NCI-H446 treated with DMSO at 0.1 percent for 48 hours (cell line): ENCODE measurements at places on chromosomes 2 and 18.

GRCh38 chr2:28977176-28977875 lies 3.8 kb upstream of the TOGARAM2 start:
- DNase-seq = no peak

DNA sequence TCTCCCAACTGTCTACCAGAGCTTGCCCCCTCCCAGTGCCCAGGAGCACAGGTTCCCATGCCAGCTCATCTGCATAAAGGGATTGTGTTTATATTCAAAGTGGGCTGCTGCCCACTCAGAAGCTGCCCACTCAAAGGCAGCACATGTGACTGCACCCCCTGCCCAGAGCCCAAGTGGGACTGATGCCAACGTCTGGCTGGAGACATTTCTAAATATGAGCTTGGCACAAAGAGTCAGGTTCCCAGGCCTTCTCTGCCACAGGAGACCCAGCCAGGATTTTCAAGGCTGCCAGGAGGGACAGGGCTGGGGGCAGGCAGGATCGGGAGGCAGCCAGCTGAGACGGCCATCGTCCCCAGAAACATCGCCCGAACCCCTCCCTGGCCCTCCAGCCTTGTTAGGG lies 67.1 kb downstream of the ZBTB7C start:
- peak; percentile 86 for DNase-seq

DNA sequence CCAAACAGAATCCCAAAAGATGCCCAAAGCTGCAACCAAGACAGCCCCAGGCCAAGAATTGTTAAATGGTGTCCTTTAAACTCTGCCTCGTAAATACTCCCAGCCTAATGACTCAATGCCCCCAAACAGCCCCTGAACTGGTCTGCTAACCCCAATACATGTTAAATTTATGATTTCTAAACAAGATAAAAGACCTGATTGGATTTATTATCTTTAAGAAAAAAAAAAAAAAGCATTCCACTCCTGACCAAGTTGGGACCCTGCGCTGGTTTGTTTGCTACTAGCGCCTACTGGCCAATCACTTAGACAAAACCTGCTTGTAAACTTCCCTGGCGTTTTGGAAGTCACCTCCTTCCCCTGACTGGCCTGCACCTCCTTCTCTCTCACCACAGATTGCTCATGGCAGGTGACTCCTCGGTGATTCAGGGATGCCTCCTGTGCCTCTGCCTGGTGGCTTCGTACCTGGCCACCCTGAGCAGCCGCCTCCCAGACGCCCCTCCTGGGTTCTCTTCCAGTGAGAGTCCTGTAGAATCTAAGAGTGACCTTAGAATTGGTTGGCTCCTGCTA lies 121.3 kb downstream of the BCL11A start:
- DNase-seq = no peak

- no peak for DNase-seq
Observed at GRCh38 chr2:56687169-56687568, 503.4 kb downstream of the CCDC85A start.

GRCh38 chr2:214156971-214157370 lies 253.9 kb upstream of the VWC2L start:
- DNase-seq = no peak

DNA sequence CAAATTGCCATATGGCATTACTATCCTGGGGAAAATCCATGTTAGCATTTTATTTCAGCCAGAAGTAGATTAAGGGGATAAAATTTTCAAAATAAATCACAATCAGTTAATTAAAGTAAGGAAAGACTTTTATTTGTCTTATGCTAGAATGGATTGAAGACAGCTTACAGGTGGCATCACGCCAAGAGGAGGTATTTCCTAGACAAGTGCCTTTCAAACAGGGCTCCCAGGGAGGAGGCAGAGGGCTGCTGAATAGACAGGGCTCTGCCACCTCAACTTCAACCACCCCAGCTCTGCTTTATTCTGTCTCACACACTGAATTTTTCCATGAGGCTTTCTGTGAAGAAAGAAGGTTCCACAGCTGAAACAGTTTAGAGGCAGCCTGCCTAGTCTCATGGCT lies 12.2 kb downstream of the CCDC68 start:
- DNase-seq = no peak

DNA sequence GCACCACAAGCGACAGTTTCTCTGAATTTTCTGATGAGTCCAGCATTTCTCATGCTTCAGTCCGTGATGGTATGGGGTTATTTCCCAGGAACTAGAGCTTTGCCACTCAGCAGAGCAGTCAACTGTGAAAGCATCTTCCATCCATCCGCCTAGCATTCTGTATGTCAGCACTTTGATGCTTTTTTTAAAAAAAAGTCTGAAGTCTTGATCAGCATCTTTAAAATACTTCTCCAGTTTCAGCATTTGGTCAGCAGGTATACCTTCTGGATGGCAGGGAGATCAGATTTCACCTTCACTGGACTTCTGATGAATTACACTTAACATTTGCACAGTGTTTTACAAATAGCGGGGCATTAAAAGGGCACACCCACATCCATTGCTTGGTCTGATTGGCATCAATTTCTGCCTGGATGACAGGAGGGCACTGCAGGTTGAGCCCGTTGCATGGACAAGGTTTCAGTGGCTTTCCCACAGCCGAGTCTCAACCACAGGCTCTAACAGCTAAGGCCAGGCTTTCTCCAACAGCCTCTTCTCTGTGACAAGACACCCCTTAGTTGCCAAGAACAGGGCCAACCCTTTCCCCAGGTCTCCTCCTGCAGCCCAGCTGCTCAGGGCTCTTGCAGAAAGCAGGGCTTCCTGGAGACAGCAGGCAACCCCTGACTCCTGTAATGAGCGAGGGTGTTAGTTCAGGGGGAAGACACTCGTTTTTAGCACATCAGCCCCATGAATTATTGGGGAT lies 54.0 kb downstream of the EMILIN2 start:
- no peak for DNase-seq

DNA sequence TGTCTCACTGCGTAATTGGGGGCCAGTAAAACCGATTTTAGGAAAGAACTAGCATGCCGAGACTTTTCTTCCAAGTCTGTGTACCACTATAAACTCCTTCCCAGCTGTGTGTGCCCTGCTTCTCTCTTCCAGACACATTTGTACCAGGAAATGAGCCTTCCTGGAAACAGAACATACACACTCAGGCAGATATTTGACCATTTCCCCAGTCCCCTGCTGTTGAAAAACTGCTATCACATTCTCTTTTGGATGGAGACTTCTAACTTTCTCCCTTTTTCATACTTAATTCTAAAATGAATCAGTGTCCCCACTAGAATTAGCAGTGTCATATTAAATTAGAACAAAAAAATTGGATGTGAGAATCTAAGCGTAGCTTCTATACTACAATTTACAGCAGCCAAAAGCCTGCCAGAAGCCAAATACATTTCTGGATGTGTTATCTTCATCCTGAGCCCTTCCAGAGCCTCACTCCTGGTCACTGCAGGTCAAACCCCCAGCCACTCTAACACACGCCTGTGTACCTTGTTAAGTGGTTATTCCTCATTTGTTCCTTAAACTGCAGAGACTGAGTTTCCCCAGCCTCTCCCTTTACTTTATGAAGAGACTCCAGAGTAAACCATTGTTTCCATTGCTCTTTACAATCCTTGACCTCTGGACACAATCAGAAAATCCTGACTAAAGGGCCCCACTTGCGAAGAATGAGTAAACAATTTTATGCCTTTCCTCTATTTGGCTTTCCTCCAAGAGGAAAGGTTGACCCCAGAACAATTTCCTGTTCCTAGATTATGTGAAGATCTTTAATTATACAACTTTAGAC lies 20.4 kb downstream of the DSG4 start:
- DNase-seq = no peak

DNA sequence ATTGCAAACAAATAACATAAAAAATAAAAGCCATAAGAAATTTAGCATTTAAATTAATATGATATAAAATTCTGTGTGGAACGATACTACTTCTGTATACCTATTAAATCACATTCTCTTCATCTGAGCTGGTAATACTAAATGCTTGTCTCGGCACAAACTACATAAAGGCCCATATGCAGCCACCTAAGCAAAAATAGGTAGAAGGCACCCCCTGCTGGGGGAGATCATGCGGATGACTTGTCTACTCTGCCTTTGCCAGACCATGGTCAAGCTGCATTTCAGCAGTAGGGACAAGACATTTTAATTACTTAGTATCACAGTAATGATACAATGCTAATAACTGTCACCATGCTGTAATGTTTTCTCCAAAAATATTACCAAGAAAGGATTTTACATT lies 108.0 kb downstream of the CDH19 start:
- peak; percentile 59 for DNase-seq

- DNase-seq = peak; percentile 1
Observed at GRCh38 chr2:139217641-139218040, 437.5 kb upstream of the NXPH2 start.

- no peak for DNase-seq
Observed at GRCh38 chr2:147181351-147182029, 663.3 kb upstream of the ACVR2A start.

GRCh38 chr2:42756966-42757513 lies 6.9 kb downstream of the OXER1 start:
- no peak for DNase-seq

GRCh38 chr2:11482473-11483035 lies 16.6 kb upstream of the E2F6 start:
- no peak for DNase-seq

GRCh38 chr2:25814681-25815080 lies 63.6 kb downstream of the ASXL2 start:
- no peak for DNase-seq

DNA sequence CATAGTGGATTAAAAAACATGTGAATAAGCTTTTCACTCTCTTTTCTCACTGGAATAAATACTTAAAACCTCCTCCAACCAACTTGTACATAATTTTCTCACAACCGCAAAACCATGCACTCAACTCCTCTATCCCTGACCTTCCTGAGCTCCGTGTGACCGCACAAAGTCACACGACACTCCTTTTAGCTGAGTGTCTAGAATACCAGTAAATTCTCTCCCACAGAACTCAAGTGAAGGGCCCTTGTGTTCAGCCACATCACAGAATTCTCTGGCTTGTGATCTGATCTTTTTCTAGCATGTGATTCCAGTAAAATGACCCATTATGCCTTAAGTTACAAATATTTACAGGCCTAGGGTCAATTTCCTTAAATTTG lies 91.2 kb upstream of the ARL4C start:
- no peak for DNase-seq

- DNase-seq = no peak
Observed at GRCh38 chr2:237968048-237968862, 1.4 kb downstream of the UBE2F start.

DNA sequence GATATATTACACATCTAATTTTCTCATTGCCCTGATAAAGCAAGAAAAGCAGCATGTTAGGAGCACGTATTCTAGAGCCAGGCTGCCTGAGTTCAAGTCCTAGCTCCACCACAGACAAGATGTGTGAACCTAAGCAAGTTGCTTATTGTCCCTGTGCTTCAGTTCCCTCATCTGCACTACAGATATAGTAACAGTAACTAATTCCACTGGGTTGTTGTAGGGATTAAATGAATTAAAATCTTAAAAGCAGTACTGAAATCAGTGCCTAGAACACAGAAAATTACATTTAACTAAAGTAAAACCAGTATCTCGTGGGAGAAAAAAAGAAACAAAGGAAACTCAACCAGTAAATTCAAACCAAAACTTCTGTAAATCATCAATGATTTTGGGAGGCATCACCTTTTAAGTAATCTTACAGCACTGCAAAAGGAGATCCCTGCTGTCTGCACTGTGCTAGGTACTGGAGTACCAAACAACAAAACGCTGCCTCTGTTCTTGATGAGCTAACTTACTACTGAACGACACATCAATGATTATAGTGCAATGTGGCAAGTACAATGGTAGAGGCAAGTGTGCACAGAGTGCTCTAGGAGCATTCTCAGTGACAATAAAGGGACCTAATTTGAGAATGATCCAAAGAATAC lies 7.9 kb downstream of the MAP3K2 start:
- DNase-seq = no peak

DNA sequence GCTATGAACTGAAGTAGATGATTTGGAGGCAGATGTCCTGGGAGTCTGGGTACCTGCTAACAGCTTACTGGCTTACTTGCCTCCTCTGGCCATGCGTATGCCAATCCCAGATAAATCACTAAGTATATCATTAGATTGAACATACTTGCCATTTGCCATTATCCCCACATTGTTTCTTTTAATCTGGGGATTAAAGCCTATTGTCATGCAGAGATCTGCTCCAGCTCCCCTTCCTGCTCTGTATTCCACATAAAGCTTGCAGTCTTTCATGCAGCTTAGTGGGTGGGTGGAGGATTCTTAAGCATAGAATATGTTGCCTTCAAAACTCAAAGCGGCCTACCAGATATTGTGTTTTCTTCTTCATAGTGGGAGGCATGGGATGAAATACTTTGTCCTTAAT lies 311.8 kb upstream of the MMADHC start:
- DNase-seq = no peak

GRCh38 chr2:236341067-236341466 lies 76.9 kb upstream of the ASB18 start:
- no peak for DNase-seq

GRCh38 chr2:23200068-23200786 lies 184.8 kb upstream of the KLHL29 start:
- DNase-seq = no peak

- DNase-seq = no peak
Observed at GRCh38 chr2:128793404-128793803, 474.7 kb upstream of the HS6ST1 start.

DNA sequence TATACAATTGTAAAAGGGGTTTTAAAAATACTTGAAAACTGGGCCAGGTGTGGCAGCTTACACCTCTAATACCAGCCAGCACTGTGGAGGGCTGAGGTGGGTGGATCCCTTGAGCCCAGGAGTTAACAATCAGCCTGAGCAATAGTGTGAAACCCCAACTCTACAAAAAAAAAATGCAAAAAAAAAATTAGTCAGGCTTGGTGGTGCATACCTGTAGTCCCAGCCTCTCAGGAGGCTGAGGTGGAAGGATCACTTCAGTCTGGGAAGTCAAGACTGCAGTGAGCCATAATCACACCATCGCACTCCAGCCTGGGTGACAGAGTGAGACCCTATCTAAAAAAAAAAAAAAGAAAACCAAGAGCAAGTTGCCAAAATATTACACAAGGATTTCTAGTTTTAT lies 182.7 kb downstream of the UBE2E3 start:
- DNase-seq = no peak

DNA sequence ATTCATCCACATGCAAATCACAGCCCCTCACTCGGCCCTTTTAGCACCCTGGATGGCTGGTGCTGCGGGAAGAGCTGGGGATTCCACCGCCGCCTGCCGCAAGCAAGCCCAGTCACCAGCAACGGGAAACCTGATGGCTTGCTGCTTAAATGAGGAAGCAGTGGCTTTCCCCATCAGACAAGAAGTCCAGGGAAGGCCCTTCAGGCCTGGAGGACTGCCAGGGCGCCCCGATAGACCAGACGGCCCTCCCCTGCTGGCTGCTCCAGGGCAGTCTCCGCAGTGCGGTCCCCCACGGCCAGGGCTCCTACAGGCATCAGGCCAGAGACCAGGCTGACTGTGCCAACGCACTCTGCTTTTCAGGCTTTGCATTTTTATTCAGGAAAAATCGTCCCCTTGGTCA lies 439.1 kb downstream of the EIPR1 start:
- DNase-seq = peak; percentile 10
